NCI-H345 (cell line): ENCODE measurements at places on chromosomes 3 and 15.

- DNase-seq, result no peak
These were observed 6.2 kb upstream of the CEP70 start for GRCh38 chr3:138600100-138600745.

DNA sequence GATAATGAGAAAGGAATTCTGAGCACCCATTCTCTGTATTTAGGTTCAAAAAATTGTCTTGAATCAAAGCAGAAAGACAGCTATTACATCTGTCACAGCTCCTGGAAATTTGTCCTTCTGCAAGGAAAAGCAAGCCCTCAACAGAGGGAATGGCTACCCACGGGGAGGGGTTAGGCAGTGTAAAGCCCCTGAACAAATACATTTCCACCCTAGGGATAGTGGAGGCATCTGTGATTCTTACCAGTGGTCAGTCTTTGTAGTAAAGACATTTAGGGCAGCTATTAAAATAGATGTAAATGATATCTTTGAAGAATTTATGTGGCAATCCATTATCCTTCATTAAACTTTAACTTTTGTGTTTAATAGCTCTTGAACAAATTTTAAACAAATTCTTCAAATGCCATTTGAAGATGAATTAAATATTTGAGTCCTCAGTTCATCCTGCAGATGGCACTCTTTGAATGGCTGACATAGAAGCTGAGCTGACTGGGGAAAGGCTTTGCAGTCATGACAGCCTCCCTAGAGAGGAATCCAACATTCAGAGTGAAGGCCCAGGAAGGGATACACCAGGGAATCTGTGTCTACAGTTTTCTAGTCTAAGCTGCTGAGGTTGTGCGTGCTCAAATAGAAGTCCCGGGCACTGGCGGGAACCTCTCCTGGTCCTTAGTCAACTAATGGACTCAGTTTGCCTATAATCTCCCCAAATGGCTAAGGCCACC is 359.7 kb upstream of the ROPN1 start:
- peak; percentile 50 for DNase-seq

- no peak for DNase-seq
These were observed 48.9 kb upstream of the ATP10A start for GRCh38 chr15:25912035-25912434.

- peak; percentile 84 for DNase-seq
These were observed 27.2 kb upstream of the ZNF502 start for GRCh38 chr3:44685128-44685800.

GRCh38 chr3:105284876-105285275 is 81.8 kb upstream of the ALCAM start:
- no peak for DNase-seq

GRCh38 chr3:165459111-165459510 is 262.9 kb upstream of the SLITRK3 start:
- no peak for DNase-seq

DNA sequence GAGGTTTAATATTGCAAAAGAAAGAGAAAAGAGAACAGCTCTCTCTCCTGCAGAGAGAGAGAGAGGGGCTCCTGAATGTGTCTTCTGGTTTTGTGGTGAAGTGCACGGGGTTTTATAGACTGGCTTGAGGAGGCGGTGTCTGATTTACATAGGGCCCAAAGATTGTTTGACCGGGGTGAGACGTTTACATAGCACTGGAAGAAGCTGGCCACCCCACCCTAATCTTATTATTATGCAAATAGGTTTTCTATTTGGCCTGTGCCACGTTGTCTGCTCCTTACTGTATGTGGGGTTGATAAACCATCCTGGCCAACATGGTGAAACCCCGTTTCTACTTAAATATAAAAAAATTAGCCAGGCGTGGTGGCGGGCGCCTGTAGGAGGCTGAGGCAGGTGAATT is 268.6 kb downstream of the SV2B start:
- DNase-seq, result no peak

DNA sequence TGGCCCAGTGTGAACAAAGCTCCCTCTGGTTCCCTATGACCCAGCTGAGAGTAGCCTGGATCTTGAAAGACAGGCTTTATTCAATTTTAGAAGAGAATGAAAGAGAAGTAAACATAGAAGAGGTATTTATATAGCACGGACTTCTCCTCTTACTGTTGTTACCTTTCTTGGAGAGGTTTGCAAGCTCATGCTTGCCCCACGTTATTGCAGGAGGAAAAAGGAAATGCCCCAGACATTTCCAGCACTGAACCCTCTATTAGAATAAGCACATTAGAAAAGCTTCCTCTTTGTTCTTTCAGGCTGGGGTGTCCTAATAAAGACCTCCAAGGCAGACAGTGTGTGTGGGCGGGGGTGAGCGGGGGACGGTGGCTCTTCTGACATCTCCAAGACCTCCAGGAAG is 98.7 kb upstream of the AGBL1 start:
- no peak for DNase-seq

DNA sequence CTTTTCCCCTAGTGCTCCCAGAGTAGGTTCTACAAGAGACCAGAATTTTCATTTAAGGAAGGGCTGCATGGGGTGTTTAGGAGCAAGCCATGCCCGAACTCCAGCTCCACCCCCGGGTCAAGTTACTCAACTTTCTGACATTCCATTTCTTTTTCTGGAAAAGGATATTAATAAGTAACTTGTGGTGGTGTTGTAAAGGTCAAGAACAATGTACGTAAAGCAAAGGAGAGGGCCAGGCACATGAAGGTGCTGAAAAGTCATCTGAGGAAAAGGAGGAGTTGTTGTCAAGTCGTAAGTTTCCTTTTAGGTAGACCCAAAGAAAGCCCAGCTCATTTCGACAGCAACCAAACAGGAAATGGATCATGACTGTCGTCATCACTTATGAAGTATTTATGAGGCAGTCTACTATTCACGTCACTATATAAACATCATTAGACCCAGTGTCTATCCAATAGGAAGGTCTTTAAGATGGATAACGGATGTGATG is 319.6 kb upstream of the IL12A start:
- no peak for DNase-seq

DNA sequence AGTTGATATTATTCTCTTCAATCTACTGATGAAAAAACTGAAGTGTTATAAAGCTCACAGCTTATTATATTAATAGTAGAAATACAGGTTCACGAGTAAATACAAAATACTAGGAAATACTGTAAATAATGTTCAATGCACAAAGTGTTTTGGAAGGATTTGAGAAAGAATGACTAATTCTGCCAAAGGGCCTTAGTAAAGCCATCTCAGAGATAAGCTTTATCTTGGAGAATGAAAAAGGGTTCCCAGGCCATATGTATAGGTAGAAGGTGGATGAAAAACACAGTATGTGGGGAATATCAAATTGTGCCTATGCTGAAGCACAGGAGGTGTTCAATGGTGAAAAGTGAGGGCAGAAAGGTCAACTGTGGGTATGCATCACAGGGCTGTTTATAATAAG is 123.5 kb downstream of the CMSS1 start:
- no peak for DNase-seq

GRCh38 chr3:38325256-38325655 is 21.3 kb upstream of the XYLB start:
- DNase-seq, result no peak

GRCh38 chr15:60949039-60949977 is 279.8 kb downstream of the RORA start:
- DNase-seq, result no peak

- DNase-seq, result peak; percentile 85
These were observed 28.6 kb downstream of the EPHB1 start for GRCh38 chr3:134823679-134824078.

DNA sequence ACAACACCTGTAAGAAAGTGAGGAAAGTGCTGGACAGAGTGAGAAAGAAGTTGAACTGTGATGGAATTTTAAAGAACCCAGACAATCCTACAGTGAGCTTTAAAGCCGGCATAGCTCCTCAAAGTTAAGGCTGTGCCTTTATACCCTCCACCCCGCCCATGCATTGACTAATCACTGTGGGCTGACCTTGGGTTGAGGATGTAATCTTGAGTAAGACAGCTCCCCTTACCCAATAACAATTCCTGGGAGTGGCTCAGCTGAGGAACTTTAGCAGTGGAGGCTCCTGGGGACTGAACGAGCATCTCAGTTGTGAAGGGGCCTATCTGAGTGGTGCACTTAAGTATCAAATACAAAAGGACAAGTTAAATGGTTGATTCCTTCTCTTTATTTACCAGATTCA is 35.7 kb upstream of the ZNF770 start:
- DNase-seq, result no peak

GRCh38 chr3:18208856-18209255 is 216.3 kb downstream of the SATB1 start:
- no peak for DNase-seq

DNA sequence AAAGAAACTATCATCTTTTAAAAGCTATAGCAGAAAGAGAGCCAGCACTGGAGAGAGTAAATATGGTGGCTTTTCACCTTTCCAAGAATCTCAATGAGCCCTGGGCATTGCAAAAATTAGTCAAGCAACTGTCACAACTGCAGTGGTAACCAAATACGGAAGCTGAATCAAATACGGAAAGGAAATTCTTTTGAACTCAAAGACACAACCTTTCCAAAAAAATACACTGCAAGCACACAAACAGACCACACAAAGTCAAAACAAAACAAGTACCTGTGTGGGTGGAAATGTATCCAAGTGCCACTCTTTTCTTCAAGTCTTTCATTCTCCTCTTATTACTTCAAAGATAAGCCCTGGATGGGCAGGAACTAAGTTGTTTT is 17.6 kb downstream of the VGLL4 start:
- no peak for DNase-seq

- DNase-seq, result no peak
These were observed 25.8 kb downstream of the ALDH1L1 start for GRCh38 chr3:126154391-126155279.

GRCh38 chr3:116127464-116127863 is 317.8 kb downstream of the LSAMP start:
- no peak for DNase-seq

DNA sequence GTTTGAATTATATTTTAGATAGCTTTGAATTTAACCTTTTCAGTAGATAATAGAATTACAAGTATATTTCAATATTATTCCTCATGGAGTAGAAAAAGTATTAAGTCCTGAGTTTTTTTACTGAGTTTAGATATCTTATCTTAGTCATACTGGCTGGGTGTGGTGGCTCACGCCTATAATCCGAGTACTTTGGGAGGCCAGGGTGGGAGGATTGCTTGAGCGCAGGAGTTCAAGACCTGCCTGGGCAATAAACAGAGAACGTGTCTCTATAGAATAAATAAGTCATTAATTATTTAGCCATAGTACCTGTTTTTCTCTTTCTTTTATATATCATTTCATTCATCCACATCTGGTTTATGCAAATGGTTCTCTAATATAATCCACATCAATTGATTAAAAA is 9.9 kb downstream of the RAP2B start:
- DNase-seq, result no peak

- DNase-seq, result no peak
These were observed 837.4 kb downstream of the CADM2 start for GRCh38 chr3:85796140-85796539.

DNA sequence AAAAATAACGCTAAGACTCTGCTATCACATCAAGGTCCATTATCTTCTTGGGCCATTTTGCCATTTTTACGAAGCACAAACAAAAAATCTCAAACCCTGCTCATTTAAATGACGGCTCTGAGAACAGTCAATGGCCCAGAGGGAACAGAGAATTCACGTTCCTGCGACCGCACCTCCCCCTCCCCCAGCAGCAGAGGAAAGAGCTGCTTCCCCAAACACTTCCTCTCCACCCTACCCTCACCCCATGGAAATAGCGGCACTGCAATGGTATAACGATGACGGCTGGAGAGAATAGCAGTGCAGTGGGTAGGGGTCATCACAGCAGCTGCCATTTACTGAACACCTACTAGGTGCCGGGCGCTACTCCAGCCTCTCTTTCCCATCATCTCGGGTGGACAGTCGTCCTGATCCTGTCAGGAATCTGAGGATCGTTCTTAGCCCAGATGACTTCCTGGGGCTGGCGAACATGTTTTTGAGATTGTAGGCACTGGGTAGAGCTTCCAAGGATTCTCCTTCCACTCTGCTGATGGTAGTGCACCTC is 113.3 kb downstream of the IQSEC1 start:
- no peak for DNase-seq

- DNase-seq, result no peak
These were observed 1.6 kb upstream of the LRRC31 start for GRCh38 chr3:169871129-169871886.

DNA sequence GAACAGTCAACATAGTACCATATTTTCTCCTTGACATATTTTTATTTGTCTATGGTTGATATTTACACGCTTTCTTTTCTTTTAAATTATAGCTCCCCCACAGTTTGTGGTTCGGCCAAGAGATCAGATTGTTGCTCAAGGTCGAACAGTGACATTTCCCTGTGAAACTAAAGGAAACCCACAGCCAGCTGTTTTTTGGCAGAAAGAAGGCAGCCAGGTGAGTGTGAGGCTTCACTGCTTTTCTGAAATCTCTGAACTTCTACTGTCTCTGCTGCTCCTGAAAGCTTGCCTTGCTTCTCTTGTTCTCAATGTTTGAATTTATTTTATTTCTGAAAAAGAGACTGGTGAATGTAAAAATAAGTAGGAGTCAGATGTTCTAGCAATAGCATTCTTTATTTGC is 506.3 kb downstream of the ROBO2 start:
- DNase-seq, result no peak

DNA sequence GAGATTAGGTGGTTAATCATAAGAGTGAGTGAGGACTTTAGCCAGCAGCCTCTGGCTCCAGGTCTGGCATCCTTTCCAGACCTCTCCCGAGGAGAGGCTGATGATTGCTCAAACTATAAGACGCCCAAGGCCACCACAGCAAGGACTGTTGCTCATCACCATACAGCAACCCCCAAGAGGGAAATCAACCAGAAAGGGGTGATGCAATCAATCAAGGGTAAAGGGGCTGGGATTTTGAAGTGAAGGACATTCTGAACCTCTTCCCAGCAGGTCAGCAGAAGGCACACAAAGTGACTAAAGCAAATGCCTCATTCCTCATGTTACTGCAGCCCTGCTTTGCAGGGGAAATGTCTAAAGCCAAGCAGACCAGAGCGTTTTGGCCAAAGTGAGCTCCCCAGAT is 247.3 kb upstream of the IGF1R start:
- no peak for DNase-seq

DNA sequence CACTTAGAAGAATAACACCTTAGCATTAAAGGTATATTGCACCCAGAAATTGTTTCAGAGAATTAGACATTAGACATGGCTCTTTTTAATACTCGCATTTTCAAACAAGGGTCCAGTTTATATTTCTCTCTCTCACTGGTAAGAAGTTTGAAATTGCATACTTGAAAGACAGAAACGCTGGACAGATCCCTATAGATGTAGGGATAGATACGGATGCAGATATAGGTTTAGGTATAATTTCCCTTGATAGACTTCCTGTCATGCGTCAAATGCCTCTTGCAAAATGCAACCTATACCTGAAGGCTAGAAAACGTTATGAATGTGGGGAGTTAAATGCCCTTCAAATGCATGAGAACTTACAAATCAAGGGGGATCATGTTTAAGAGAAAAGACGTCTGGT is 99.4 kb upstream of the BCL6 start:
- no peak for DNase-seq

- peak; percentile 56 for DNase-seq
These were observed 87.3 kb upstream of the ROPN1 start for GRCh38 chr3:124078953-124079911.
